ENCODE measurements at places on chromosomes 7 and 10. TPM values are rescaled to one million over a fixed set of nuclear protein-coding genes. Genes with fewer than 3 reads are reported as not detected.

- H3K4me1 ChIP-seq: no peaks in the 10 kb centered on the region
- H3K36me3 ChIP-seq: peaks cover 68% of the 10 kb centered on the region
- DNase-seq: no peak
- H3K27me3 ChIP-seq: no peaks in the 10 kb centered on the region
- H3K4me3 ChIP-seq: no peak overlapping the region
- no peak overlapping the region for H3K27ac ChIP-seq
These were observed 51.3 kb downstream of the PFKP start for GRCh38 chr10:3118641-3119091.

Gene PRXL2A
- total RNA-seq: 5.4 TPM

DNA sequence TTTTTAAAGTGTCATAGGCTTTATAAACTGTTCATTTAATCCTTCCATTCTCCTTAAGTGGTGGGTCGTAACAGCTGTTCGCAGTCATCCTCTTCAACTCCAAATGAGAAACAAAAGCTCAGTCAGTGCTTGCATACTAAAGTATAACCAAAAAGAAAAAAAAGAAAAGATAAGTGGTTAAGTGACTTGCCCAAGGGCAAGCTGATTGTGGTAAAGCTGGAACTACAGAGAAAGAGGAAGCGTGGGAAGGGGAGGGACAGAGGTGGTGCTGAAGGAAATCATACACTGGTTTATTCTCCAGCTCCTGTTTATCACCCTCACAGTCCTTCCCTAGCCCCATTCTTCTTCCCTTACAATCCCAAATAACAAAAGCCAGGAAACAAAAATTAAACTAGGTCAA is 29.6 kb downstream of the IDE start:
- H3K4me1 ChIP-seq: peaks cover 20% of the 10 kb centered on the region
- DNase-seq: peak; percentile 16
- H3K27ac ChIP-seq: no peak overlapping the region
- no peaks in the 10 kb centered on the region for H3K36me3 ChIP-seq
- H3K27me3 ChIP-seq: no peaks in the 10 kb centered on the region
- H3K4me3 ChIP-seq: no peak overlapping the region

- H3K4me1 ChIP-seq: peaks cover 6% of the 10 kb centered on the region
- no peaks in the 10 kb centered on the region for H3K36me3 ChIP-seq
- no peak within 1 kb of the TSS for H3K27ac ChIP-seq
- H3K27me3 ChIP-seq: peaks cover 38% of the 10 kb centered on the region
These were observed at the start of gene GJD4 for GRCh38 chr10:35605191-35605590. GJD4 (plus strand) TSS chr10:35605341; CDS start chr10:35605568, 227 bp downstream.

GRCh38 chr10:103814105-103814504 is 41.3 kb downstream of the SH3PXD2A start:
- DNase-seq: no peak
- peaks cover 12% of the 10 kb centered on the region for H3K27me3 ChIP-seq
- H3K4me3 ChIP-seq: no peak overlapping the region
- no peak overlapping the region for H3K27ac ChIP-seq
- H3K36me3 ChIP-seq: no peaks in the 10 kb centered on the region

GRCh38 chr7:21167942-21168341 is 259.9 kb upstream of the SP4 start:
- H3K36me3 ChIP-seq: no peaks in the 10 kb centered on the region
- H3K27me3 ChIP-seq: peaks cover 55% of the 10 kb centered on the region
- no peak for DNase-seq

GRCh38 chr10:103951942-103952341 is 15.0 kb upstream of the SLK start:
- no peaks in the 10 kb centered on the region for H3K36me3 ChIP-seq
- H3K27me3 ChIP-seq: peaks cover 9% of the 10 kb centered on the region
- H3K27ac ChIP-seq: no peak overlapping the region
- no peak overlapping the region for H3K4me3 ChIP-seq
- peaks cover 10% of the 10 kb centered on the region for H3K4me1 ChIP-seq

GRCh38 chr10:29270883-29271282 is 18.0 kb upstream of the LYZL1 start:
- H3K36me3 ChIP-seq: no peaks in the 10 kb centered on the region
- H3K27me3 ChIP-seq: no peaks in the 10 kb centered on the region
- no peak for DNase-seq
- no peak overlapping the region for H3K27ac ChIP-seq
- H3K4me3 ChIP-seq: no peak overlapping the region

Gene OPN4
- not detected for total RNA-seq

Gene DPYSL4
- 1.2 TPM for total RNA-seq

DNA sequence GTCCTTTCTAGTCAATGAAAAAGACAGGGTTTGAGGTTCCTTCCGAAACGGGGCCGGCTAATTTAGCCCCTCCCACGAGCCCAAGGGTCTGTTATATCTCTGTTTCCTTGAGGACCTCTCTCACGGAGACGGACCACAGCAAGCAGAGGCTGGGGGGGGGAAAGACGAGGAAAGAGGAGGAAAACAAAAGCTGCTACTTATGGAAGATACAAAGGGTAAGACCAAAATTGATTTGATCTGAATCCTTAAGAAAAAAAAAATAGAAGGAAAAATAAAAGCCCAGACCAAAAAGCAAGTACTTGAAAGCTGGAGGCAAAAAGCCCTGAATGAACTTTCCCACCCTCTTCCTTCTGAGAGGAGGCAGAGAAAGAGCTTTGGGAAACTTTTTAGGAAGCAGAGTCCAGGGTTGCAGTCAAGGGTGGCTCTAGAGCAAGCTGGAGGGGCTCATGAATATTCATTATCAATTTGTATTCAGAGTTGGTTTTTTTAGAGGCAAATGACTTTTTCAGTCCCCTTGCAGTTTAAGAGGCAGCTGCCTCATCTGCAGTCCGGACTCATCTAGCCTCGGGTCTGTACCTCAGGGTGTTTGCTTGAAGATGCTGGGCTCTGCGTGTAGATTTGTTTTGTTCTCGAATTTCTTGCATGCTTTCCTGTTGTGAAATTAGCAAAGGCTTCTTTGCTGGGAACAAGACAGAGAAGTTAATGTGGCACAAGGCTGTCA is at the start of gene ENTPD1:
ENTPD1 (plus strand) TSS at position 123 of the 721 bp plus-strand sequence; CDS start at position 200, 77 bp downstream.
- peaks cover 25% of the 10 kb centered on the region for H3K27me3 ChIP-seq
- H3K27ac ChIP-seq: no peak within 1 kb of the TSS

Gene PDE6C
- not detected for total RNA-seq

DNA sequence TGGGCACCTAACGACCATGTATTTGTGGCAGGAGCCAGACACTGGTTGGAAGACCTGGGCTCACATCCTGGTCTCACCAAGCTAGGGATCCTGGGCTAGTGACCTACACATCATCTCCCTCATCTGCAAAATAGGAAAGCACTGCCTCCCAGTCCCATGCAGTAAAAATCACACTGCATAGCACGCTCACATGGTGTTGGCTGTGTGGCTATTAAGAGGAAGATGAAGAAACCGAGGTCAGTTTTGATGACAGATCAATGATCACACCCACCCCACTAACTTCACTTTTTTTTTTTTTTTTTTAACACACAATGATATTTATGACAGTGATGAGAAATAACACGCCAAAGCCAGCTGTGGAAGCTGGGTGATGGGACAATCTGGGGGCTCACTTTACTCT is 146.5 kb downstream of the RNF216 start:
- H3K4me3 ChIP-seq: no peak overlapping the region
- H3K4me1 ChIP-seq: peaks cover 31% of the 10 kb centered on the region
- no peak overlapping the region for H3K27ac ChIP-seq
- H3K27me3 ChIP-seq: no peaks in the 10 kb centered on the region
- H3K36me3 ChIP-seq: peaks cover 17% of the 10 kb centered on the region

DNA sequence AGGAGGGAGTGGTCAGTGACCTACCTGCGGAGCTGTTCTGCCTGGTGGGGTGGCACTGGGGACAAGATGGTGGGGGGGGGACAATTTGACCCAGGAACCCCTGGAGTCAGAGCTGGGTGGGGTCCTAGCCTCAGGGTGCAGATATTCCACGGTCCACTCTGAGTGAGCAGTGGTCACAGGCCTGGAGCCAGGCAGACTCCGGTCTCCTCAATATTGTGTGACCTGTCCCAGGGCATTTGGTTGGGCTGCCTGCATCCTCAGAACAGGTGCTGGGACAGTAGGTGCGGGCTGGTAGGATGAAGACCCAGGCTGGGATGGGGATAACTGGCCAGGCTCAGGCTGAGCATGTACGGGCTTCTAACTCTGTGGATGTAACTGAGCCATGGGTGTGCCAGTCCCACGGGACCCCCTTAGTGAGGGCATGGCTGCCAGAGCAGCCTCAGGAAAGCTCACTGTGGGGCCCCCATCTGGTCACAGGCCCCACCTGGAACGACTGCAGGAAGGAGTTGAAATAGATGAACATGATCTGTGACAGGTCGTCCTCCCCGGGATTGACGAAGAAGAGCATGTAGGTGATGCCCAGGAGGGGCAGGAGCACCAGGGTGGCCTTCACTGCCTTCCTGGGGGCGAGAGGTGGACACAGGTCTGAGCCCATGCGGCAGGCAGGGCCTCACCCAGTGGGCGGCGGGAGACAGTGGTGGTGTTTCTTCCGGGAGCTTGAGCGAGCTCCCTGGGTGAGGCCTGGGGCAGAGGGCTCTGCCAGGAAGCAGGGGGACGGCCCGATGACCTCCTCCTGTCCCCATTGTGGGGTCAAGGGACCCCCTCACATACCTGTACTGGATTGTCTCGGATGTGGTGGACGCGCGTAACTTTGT is 26.9 kb downstream of the CRHR2 start:
- DNase-seq: no peak
- no peak overlapping the region for H3K27ac ChIP-seq
- no peaks in the 10 kb centered on the region for H3K36me3 ChIP-seq
- H3K27me3 ChIP-seq: no peaks in the 10 kb centered on the region
- H3K4me3 ChIP-seq: no peak overlapping the region

Gene PGAM2
- 0.32 TPM for total RNA-seq

DNA sequence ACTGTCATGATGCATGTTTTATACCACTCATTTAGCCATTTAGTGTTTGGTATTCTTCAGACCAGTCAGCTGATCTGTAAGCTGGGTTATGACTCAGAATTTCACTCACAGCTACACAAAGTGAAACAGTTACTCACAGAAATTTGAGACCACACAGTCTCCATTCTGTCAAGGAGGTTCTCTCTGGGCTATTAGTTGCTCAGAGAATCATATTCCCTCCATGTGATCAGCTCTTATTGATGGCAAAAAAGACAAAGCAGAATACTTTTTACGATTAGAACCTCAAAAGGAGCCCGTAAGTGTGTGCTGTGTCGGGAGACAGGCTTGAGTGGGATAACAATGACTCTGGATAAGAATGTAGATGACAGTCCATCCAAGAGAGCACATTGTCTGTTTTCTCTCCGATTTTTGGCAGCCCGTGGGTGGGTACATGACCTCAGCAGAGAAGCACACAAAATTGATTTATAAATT is 277.6 kb upstream of the SORCS1 start:
- H3K27me3 ChIP-seq: no peaks in the 10 kb centered on the region
- H3K4me3 ChIP-seq: no peak overlapping the region
- H3K27ac ChIP-seq: no peak overlapping the region

DNA sequence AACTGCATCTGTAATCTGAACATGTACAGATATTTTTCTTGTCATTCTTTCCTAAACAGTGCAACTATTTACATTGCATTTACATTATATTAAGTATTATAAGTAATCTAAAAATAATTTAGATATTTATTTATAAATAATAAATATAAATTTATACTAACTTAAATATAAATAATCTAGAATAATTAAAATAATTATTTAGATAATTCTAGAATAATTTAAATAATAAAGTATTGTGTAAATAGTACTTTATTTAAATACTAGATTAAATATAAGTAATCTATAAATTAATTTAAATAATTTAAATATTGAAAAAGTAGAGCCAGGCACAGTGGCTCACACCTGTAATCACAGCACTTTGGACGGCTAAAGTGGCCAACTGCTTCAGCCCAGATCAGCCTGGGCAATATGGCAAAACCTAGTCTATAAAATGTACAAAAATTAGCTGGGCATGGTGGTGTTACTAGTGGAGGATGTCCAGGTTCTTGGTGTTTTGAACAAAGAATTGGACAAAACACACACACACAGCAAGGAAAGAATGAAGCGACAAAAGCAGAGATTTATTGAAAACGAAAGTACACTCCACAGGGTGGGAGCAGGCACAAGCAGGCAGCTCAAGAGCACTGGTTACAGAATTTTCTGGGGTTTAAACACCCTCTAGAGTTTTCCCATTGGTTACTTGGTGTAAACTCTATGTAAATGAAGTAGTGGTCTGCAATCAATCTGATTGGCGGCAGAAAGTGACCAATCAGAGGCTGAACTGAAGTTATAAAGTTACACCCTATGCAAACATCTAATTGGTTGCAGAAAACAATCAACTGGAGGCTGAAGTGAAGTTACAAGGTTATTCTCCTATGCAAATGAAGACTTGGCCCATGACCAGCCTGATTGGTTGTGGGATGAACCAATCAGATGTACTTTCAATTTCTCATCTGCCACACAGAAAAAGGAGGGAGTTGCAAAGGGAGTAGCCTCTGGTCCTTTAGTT is 100.2 kb upstream of the SP4 start:
- DNase-seq: no peak
- no peak overlapping the region for H3K4me3 ChIP-seq
- peaks cover 2% of the 10 kb centered on the region for H3K27me3 ChIP-seq
- no peak overlapping the region for H3K27ac ChIP-seq
- H3K4me1 ChIP-seq: peaks cover 10% of the 10 kb centered on the region

DNA sequence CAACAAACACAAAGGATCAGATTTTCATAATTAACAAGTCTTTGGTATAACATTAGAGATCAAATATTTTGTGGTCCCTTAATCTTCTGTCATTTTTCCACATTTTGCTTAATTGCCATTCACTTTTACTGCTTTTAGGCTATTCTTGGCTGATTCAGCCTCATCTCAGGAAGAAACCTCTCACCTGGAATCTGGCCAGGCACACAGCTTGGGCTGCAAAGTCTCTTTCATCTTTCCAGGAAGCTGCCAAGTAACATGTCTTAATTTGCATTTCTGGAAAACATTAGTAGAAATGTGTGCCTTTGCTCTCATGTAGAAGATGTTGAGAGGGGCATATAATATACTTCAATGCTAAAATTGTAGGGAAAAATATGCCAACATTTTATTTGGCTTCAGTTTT is 174.2 kb upstream of the STEAP4 start:
- H3K4me3 ChIP-seq: no peak overlapping the region
- H3K4me1 ChIP-seq: no peaks in the 10 kb centered on the region
- no peak for DNase-seq
- no peaks in the 10 kb centered on the region for H3K36me3 ChIP-seq

GRCh38 chr10:123620621-123621020 is 45.5 kb upstream of the GPR26 start:
- no peaks in the 10 kb centered on the region for H3K27me3 ChIP-seq
- no peak overlapping the region for H3K4me3 ChIP-seq
- no peak for DNase-seq
- H3K27ac ChIP-seq: no peak overlapping the region
- H3K36me3 ChIP-seq: no peaks in the 10 kb centered on the region

DNA sequence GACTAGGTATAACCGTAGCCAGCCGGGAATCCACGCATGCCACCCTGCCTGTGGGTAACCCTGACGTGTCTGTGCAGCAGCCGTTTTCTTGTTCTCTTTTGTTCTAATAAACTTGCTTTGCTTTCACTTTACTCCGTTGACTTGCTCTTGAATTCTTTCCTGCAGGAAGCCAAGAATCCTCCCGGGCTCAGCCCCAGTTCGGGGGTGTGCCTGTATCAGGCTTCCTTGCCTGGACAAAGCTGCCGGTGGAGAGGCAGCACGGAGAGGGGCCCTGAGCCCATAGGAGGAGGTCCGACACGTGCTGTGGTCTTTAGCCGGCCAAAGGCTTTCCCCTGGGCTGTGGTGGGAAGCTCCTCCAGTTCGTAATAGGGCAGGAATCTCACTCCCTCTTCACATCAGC is 256.5 kb upstream of the PPP2R2D start:
- peaks cover 3% of the 10 kb centered on the region for H3K4me1 ChIP-seq
- H3K27ac ChIP-seq: no peak overlapping the region
- H3K36me3 ChIP-seq: no peaks in the 10 kb centered on the region
- H3K27me3 ChIP-seq: peaks cover 3% of the 10 kb centered on the region

GRCh38 chr10:120732643-120733313 is 118.4 kb upstream of the WDR11 start:
- H3K27ac ChIP-seq: no peak overlapping the region
- no peaks in the 10 kb centered on the region for H3K36me3 ChIP-seq
- no peaks in the 10 kb centered on the region for H3K27me3 ChIP-seq
- H3K4me1 ChIP-seq: no peaks in the 10 kb centered on the region
- peak; percentile 12 for DNase-seq
